Metanephros (tissue), 2 donors: ENCODE measurements at places on chromosomes 3 and 15. TPM values are rescaled to one million over a fixed set of nuclear protein-coding genes. Genes with fewer than 3 reads are reported as not detected.

Gene SLC27A2
- 38.2 TPM for total RNA-seq

Gene MAP6D1
- total RNA-seq = 4.0 TPM

Gene GRM2
- total RNA-seq = 0.53 TPM

Gene PPP1R14D
- total RNA-seq = not detected

Gene COL6A6
- 10.6 TPM for total RNA-seq
